ENCODE measurements at places on chromosomes 7 and 10.

DNA sequence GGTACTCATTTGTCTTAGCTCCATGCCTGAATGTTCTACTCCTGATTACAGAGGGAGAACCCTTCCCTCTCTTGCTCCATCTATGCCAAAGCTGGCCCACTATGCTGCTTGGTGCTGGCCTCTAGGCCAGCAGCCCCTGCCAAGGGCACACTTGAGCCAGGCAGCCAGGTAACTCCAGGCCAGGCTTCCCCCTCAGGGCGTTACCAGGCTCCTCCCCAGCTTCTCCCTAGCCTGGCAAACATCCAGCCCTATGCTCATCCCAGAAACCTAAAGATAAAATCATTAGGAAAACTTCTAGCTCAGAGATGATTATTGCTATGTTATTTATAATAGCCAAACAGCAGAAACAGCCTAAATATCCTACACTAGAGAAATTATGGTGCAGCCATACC lies 103.7 kb downstream of the KCNMA1 start:
- no peak for DNase-seq

DNA sequence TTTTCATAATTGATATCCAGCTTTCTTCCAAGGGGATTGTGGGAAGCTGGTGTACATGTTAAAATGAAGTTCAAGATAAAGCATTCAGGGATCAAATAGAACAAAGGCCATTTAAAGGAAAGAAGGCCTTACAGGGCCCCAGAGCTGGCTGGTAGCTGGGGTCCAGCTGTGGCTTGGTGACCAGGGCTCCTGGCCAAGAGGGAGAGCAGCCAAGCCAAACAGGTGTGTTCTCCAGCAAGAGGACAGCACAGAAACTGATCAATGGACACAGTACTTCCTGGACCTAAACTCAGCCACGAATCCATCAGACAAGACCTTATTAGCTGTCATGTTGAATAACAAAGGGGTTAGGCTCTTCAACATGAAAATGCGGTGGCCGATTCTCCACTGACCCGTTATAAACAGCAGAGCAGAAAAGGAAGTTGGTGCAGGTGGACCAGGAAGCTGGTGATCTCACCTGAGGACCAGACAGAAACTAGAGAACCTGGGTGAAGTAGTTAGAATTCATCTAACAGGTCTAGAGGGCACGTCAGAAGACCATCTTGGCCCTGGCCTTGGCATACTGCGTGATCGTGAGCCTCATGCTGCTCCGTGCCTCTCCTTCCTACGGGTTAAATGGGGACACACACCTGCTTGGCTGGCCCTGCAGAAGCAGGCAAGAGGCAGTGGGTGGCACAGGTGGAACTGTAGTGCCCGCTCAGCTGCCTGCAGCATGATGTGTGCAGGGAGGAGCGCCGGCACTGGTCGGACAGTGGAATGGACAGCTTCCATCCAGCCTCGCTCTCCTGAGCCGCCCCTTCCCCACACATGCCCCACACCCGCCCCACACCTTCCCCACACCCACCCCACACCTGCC lies 53.8 kb downstream of the PARP12 start:
- no peak for DNase-seq

GRCh38 chr7:121803039-121803438 lies 69.9 kb upstream of the PTPRZ1 start:
- no peak for DNase-seq

DNA sequence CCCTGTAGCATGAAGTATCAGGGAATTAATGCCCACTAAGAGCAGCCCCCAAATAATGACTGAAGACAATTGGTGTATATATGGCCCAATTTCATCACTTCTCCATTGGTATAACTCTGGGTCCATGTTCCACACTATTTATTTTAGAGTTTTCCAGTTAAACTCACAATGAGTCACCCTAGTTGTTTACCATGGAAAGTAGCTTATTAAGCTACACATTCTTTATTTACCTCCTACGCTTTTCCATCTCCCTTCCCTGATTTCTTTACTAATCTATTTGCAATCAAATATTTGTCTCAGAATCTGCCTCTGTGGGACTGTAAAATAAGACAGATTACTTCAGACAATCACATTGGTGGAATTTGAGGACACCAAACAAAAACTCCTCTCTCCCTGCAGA lies 655.6 kb downstream of the SORCS1 start:
- DNase-seq: no peak

- DNase-seq: no peak
These were observed 43.2 kb downstream of the APBB1IP start for GRCh38 chr10:26481315-26481692.

GRCh38 chr7:148711191-148712102 lies 12.7 kb downstream of the CUL1 start:
- DNase-seq: no peak

DNA sequence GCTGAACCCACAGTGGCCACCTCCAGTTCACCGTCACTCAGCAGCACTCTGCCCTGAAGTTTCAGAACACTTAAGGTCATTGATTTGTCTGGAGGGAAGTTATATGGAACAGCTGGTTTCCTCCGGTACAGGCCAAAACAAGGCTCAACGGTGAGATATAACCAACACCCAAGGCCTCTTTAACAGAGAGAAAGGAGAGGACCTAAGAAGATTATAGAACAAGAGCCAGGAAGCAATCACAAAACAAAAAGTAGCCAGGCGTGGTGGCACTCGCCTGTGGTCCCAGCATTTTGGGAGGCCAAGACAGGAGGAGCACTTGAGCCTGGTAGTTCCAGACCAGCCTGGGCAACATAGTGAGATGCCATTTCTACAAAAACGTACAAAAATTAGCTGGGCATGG lies 290.7 kb downstream of the SKIDA1 start:
- DNase-seq: no peak

DNA sequence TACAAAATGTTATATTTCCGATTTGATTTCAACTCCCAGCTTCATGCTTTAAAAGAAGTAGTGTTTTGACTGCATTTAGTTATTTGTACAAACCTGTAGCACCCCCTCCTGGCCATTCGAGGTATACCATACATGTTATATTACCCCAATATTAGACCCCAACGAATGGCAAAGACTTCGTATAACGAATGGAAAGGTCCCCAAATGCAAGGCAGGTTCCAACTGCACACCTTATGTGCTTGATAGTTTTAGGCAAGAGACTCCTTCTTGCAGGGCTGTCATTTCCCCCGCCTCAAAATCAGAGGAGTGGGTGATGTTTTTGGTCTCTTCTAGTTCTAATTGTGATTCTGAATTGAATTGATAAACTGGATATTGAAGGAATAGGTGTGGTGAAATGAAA lies 101.1 kb upstream of the TARP start:
- DNase-seq: peak; percentile 60

DNA sequence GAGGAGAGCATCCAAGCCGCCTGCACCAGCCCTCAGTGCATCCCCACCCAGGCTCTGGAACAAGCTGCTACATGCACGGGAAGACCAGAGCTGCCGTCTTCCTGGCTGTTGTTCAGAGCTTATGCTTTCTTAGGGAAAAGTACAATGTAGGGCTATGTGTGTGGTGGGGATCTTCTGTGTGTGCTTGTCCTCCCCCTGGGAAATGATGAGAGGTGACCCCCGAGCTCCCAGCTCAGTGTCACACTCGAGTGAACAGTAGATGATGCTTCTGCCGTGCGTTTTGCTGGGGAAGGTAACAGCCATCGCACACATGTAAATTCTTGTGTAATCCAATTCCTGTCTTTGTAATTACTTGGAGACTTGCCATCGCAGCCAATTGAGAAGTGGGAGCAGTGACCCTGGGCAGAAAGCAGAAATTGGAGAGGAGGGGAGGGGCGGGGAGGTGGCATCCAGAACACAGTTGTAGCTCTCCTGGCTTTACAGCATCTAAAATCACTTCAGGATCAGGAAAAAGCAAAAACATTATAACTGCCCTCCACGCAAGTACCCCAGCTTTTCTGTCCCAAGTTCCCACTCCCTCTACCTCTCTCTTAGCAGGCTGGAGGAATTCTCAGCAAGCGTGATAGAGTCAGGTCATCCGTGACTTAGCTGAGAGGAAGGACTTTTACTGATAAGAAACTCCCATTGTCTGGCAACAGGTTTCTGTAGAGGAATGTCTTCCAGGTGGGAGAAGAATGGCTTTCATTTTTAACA lies 149.6 kb downstream of the TCF7L2 start:
- DNase-seq: no peak

DNA sequence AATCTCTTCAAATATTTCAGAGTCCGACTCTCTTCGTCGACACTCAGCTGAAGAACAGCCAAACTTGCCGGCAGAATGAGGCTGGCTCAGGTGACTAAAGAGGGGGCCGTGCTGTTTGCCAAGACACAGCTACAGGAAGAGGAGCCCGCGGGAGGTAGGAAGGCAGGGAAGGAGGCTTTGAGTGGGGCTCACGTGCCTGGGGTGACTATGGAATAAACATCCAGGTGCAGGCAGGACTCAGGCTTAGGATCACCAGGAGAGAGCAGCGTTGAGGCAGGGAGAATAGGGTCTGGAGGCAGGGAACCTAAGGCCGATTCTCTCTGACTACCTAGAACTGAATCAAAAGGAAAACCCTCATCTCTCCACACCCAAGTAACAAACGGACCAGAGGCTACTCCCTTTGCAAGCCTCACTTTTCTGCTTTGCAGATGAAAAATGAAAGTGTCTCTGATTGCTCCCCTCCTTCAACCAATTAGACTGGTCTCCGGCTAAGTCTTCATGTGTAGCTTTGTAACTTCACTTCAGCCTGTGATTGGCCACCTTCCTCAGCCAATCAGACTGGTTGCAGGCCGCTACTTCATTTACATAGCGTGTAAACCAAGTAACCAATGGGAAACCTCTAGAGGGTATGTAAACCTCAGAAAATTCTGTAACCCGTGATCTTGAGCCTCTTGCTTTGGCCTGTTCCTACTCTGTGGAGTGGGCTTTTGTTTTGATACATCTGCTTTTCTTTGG lies 19.7 kb upstream of the BNIP3 start:
- DNase-seq: no peak

DNA sequence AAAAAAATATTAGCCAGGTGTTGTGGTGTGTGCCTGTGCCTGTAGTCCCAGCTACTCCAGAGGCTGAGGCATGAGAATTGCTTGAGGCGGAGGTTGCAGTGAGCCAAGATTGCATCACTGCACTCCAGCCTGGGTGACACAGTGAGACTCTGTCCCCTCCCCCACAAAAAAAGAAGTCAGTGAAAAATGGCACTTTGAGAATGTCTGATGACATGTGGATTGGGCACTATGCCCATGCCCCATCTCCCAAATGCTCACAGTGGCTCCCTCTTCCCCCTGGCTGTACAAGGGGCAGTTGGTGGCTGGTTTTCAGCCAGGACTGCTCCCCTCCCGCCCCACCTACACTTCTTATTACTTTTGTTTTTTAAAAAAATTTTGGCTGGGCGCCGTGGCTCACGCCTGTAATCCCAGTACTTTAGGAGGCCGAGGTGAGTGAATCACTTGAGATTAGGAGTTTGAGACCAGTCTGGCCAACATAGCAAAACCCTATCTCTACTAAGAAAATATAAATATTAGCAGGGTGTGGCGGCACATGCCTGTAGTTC lies 26.1 kb downstream of the IL15RA start:
- no peak for DNase-seq

DNA sequence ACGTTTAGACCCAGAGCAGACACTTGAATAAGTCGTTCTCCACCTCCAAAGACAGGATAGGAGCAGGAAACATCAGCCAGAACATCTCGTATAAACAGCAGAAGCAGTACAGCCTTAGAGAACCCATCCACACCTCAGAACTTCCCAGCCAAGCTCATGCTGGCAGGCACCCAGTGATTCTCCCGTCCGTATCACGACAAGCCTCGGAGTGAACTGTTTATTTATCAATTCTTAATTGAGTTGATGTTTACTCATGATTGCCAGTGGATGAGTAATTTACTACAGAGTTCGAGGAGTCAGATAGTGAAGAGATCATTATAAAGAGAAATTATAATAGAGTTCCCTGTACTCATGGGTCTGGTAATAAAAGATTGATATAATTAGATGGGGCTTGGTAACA lies 811.5 kb downstream of the LRMDA start:
- DNase-seq: no peak

DNA sequence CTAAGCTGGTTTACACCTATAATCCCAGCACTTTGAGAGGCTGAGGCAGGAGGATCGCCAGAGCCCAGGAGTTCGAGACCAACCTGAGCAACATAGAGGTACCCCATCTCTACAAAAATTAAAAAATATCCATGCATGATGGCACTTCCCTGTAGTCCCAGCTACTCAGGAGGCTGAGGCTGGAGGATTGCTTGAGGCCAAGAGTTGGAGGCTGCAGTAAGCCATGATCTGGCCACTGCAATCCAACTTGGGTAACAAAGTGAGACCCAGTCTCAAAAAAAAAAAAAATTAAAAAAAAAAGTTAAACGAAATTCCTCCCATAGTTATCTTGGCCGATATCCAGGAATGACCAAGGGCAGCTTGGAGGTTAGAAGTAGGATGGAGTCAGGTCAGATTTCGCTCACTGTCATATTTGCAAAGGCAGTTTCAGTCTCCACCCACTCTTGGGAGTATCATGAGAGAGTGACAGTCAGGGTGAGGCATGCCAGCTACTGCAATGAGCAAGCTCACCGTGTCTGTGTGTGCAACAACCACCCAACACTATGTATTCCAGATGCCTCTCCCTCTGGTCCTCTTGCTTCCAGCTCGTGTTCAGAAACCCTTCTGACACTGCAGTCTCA lies 6.0 kb upstream of the ZDHHC4 start:
- no peak for DNase-seq

DNA sequence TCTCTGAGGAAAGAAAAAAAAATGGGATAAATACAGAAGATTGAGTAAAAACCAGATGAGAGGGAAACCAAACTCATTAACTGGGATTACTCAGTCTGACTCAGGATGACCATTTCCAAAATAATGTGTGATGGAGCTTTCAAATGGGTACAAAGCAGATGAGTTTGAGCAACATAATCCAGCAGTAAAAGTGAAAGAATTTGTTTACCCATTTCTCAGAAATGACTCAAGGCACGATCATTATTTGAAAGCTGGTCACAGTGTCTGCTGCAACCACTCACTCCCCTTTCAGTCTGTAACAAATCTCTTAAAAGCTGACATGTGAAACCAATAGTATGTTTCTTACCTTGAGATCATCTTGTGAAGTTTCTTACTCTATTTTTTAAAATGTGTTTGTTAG lies 104.7 kb upstream of the KLF14 start:
- DNase-seq: no peak

DNA sequence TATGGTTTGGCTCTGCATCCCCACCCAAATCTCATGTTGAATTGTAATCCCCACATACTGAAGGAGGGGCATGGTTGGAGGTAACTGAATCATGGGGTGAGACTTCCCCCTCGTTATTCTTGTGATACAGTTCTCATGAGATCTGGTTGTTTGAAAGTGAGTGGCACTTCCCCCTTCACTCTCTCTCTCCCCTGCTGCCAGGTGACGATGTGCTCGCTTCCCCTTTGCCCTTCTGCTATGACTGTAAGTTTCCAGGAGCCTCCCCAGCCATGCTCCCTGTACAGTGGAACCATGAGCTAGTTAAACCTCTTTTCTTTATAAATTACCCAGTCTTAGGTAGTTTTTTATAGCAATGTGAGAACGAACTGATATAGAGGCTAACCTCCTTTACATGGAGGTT lies 16.6 kb downstream of the PLPP4 start:
- no peak for DNase-seq
